ENCODE measurements at places on chromosomes 16 and 17.

DNA sequence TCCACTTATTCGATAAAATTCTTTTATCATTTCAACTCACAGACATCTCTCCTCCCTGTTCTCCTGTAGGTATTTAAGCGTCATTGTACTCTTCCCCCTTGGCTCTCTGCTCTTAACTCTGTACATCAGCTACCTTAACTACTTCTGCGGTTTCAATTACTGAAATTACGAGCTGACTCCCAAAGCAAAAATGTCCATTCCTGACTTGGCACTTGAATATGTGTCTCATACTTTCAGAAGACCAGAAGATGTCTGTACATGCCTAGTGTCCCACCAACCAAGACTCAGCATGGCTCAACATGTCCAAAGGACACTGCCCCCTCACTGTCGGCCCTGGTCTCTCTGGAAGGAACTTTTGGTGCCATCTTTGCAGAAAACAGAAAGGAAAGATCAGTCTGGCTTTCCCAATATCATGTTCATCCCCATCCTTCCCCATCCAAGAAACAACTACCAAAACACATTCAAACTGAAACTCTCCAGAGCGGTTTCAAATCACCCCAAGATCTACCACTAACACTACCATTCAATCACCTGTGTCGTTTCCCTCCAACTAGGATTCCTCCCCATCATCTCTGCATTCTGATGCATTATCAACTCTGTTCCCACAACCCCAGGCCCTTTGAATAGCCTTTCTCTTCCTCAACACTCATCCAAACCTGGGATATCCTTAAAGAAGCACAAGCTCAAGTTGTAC is 74.9 kb downstream of the ZFHX3 start:
- no peak for DNase-seq

DNA sequence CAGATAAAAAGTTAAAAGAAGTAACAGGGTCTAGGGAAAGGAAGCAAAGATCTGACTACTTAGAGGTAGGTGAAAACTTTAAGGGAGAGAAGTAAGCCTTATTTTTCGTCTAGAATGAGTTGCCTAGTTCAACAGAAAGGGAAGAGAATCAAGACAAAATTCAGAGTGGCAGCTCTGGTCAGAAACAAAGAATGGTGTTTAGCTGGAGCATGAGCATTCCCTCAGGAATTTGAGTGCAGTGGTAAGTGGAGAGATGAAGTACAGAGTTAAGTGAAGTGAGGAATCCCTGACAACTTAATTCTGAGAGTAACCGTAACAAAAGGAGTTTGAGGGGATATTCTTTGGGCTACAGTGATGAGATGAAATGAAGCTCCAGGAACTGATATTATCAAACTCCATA is 11.5 kb downstream of the SMG6 start:
- no peak for DNase-seq

- DNase-seq: peak; percentile 28
Observed at GRCh38 chr16:4212934-4213296, 29.0 kb downstream of the SRL start.

DNA sequence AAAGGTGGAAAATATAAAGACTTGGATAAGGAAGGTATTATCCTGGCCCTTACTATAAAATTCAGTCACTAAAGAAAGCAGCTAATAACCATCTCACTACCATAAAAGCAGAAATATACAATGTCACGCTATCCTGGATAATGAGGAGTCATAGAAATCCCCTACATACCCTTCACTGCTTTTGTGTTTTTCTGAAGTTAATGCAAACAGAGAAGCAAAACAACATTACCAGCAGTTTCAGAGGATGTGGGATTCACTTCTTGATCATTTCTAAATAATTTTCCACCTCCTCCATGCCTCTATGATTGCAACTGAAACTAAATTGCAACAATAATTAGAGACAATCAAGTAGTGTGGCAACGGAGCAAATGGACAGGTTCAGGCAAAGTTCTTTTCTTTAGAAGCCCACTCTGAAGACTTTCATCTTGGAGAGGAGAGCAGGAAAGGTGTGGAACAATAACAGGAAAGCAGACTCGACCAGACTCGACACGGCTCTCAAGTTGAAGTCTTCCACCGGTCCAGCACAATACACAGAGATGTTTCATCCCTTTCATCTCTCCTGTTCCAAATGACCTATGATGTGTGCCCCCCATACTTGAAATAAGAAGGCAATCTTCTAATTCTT is 10.2 kb downstream of the CYTH1 start:
- no peak for DNase-seq

- no peak for DNase-seq
Observed at GRCh38 chr16:11744075-11744470, 1.4 kb upstream of the TXNDC11 start.

DNA sequence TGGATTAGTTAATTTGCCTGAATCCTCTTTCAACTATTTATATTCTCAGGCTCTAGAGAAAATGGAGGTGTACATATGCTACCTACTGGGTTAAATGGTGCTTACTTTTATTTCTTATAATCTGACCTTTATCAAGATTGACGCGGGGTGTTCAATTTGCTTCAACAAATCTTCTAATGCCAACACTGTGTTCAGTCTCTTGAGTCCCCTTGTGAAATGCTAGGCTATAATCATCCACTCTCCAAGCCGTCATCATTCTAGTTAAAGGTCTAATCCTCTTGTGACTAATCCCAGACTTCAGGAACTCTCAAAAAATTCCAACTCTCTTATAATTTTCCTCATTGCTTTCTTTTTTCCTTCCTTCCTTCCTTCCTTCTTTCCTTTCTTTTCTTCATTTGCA is 1396.2 kb downstream of the CDH8 start:
- DNase-seq: no peak

GRCh38 chr16:27330542-27330941 is 16.8 kb downstream of the IL4R start:
- DNase-seq: no peak

GRCh38 chr17:4908711-4909496 is 6.0 kb upstream of the CHRNE start:
- DNase-seq: peak; percentile 45

DNA sequence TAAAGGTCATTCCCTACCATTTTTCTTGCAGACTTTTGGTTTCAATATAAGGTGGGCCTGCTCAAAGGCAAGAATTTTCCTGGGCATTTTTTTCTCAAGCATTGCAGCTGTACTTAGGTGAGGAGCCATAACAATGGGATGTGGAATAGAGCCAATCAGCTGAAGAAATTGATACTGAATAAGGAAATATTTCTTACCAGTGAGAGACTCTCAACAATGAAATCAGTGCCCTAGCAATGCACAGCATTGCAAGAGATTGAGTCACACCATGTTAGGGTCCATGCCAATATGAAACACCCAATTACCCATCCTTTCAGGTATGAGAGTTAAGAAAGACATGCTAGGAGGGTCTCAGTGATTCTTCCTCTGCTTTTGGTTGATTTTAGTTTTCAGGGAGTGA is 237.6 kb downstream of the SOX9 start:
- DNase-seq: no peak

GRCh38 chr16:4839942-4840341 is 7.1 kb downstream of the GLYR1 start:
- DNase-seq: no peak
